Activated T-helper 2 cell treated with anti-CD3 and anti-CD28 coated beads, Interferon-gamma antibody, Interleukin-2, Interleukin-4, amounts not matched to agents 10 μg/mL and 5 μg/mL and 100 μg/mL, durations not matched to agents 14 hours and 24 hours and 36 hours (primary cell): ENCODE measurements at places on chromosomes 13 and 19. TPM values are rescaled to one million over a fixed set of nuclear protein-coding genes. Genes with fewer than 3 reads are reported as not detected.

CCDC70 gene
- not detected in 2 replicates for total RNA-seq

SPTBN4 gene
- 0.30 and 0.57 TPM in 2 replicates for total RNA-seq

MAST1 gene
- 5.2 and 6.5 TPM in 2 replicates for total RNA-seq

ZNF628 gene
- 8.6 and 9.5 TPM in 2 replicates for total RNA-seq

OR1I1 gene
- not detected in 2 replicates for total RNA-seq

CHAMP1 gene
- 41.7 and 45.6 TPM in 2 replicates for total RNA-seq

ZNF414 gene
- 22.5 and 23.6 TPM in 2 replicates for total RNA-seq

SYNGR4 gene
- total RNA-seq = not detected in 2 replicates

NFILZ gene
- not detected in 2 replicates for total RNA-seq

ZNF132 gene
- 3.2 and 3.4 TPM in 2 replicates for total RNA-seq

PLPP2 gene
- total RNA-seq = not detected in 2 replicates

KLK15 gene
- total RNA-seq = not detected in 2 replicates

ALDH16A1 gene
- 26.4 and 32.5 TPM in 2 replicates for total RNA-seq

ZNF714 gene
- total RNA-seq = 20.1 and 21.4 TPM in 2 replicates

ZNF208 gene
- 0.05 and 0.48 TPM in 2 replicates for total RNA-seq

MADCAM1 gene
- 0.18 and 0.21 TPM in 2 replicates for total RNA-seq

PTBP1 gene
- total RNA-seq = 735 and 739 TPM in 2 replicates

FCER2 gene
- total RNA-seq = 0.46 and 0.99 TPM in 2 replicates

ZNF285 gene
- total RNA-seq = 0.25 TPM in 1 of 2 replicates, not detected in the other

URAD gene
- total RNA-seq = not detected in 2 replicates

AMH gene
- total RNA-seq = 4.3 TPM in 2 replicates

TNNI3 gene
- not detected in 2 replicates for total RNA-seq

PLVAP gene
- total RNA-seq = not detected in 2 replicates

ZNF382 gene
- total RNA-seq = 8.8 and 10.8 TPM in 2 replicates

PODNL1 gene
- total RNA-seq = 0.41 TPM in 1 of 2 replicates, not detected in the other

IGFL3 gene
- total RNA-seq = not detected in 2 replicates

YJU2 gene
- 29.7 and 30.8 TPM in 2 replicates for total RNA-seq

TBC1D4 gene
- 36.4 and 39.7 TPM in 2 replicates for total RNA-seq

METTL21C gene
- not detected in 2 replicates for total RNA-seq

CGB7 gene
- not detected in 2 replicates for total RNA-seq

SOX1 gene
- not detected in 2 replicates for total RNA-seq

NFIX gene
- 2.7 and 3.0 TPM in 2 replicates for total RNA-seq

KLC3 gene
- total RNA-seq = 0.18 TPM in 1 of 2 replicates, not detected in the other

NR1H2 gene
- total RNA-seq = 76.1 and 79.9 TPM in 2 replicates

PSG1 gene
- total RNA-seq = not detected in 2 replicates
